Hematopoietic multipotent progenitor cell (in vitro differentiated cells): ENCODE measurements at places on chromosomes 5 and 9.
A peak's percentile ranks its signal among the peaks of the same experiment; 100 is the strongest.

DNA sequence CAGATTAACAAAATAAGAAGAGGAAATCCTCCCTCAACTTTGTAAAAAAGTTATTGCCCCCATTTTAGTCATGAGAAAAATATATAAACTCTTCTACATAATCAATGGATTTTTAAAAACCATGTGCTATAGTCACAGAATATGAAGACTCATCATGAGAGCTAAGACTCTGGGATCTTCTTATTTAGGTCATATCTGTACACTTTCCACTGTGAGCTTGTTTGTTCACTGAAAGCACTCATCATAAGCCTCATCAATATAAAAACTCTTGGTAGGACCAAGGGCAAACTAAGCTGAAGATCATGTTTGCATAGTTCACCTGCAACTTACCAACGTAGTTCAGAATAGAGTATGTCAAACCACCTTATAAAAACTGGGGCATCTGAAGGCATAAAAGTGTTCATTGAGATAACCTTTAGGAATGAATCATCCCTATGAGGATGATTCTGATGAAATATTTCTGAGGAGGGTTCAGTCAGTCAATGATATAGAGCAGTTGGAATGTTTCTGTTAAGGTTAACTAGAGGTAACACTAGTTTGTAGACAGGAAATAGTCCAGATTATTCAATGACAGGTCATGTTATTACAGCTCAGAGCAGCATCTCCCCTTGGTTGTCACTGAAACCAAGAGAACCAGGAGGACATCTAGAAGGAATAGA lies 289.9 kb upstream of the SMC2 start:
- DNase-seq: no peak

GRCh38 chr9:116449949-116450348 lies 237.2 kb upstream of the TRIM32 start:
- no peak for DNase-seq

DNA sequence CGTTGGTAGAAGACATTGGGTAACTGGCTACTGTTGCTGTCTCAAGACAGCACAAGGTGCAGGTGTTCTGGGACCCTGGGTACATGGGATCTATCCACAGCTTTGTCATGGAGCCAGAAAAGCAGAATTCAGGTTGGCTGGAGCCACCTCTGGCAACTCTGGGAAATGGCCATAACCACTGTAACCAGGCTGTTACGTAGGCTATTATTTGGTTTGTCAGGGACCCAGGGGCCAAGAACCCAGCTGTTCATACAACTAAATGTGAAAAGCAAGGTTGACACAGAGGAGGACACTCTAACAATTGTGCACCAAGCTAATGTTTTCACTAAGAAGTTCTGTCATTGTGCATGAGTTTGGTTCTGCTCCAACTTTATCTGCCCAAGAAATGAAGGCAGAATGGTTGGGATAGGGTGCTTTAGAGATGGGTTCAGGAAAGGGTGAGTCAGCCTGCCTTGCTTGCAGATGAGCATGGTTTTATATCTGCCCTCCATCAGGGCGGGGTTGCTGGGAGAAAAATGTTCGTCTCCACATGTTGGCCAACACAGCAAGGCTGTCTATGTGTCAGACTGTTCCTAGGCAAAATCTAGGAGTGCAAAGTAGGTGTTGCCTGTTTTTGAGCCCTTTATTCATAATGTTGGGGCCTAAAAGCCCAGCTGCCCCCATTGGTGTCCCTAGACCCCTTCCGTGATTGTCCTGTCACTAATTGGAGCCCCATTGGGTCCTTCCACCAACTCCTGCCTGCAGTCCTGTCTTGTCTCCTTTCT lies 131.3 kb upstream of the DAP start:
- DNase-seq: no peak

DNA sequence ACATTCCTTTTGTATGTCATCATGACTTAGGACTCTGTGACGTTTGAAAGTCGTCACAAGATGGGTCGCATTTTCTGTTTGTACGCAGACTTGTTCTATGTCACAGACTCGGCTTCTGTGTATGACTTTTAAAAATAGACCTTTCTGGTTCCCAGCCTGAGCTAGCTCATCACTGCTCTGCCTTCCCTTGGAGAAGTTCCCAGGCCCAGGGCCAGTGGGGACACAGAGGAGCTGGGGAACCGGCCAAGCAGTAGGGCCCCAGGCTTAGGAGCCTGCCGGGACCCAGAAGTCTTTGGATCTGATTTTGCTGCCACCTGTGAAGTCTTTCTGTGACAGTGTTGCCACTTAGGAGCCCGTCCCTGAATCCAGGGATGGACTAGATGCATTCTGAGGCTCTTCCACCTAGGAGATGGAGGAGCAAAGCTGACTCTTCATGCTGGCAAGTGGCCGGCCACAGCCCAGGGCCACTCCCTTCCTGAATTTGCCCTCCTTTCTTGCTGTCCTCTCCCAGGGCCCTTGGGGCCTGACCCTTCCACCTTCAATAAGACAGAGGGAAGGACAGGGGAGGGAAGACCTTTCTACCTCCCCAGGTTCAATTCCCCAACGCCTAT lies 18.1 kb upstream of the UBE2QL1 start:
- DNase-seq: no peak

DNA sequence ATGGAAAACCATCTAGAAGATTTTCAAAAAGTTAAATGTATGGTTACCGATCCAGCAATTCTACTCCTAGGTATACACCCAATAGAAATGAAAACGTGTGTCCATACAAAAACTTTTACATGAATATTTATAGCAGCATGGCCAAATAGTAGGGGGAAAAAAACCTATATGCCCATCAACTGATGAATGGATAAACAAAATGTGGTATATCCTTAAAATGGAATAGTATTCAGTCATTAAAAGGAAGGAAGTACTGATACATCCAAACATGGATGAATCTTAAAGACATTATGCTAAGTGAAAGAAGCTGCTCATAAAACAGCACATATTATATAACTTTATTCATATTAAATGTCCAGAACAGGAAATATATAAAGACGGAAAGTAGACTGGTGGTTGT lies 93.2 kb upstream of the SPOCK1 start:
- DNase-seq: no peak

- DNase-seq: no peak
These were observed 52.1 kb downstream of the EPB41L4A start for GRCh38 chr5:112366987-112367386.

DNA sequence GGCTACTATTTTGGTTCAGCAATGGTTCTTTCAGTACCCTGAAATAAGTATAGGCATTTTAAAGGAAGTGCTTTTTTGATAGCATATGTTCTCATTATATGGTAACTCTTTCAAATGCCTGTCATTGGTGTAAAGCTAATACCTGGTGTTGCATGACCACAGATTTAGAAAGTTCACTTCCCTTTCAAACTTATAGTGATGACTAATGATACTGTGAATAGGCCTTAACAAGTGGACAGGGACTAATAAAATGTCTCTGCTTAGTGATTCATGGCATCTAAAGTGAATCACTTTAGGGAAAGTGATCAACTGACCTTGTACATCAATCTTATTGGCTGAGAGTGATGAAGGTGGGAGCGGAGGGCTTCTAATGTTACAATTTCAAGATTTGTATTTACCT lies 21.6 kb downstream of the MRPL22 start:
- no peak for DNase-seq

DNA sequence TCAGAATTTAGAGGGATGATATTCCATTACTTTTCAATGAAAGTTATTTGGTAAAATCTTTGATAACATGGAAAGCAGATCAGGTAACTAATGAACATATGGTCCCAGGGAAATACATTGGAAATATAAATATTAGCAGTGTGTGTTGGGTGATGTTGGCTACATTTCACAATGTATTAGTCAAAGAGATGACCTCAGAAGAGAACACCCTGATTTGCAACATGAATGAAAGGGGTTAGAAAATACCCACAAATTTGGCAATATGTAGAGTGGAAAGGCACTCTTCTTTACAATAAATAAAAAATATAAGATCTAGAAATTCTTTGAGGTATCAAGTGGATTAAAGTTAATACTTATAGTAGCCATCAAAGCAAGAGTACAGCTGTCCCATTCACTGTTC lies 606.7 kb downstream of the PSAT1 start:
- no peak for DNase-seq

DNA sequence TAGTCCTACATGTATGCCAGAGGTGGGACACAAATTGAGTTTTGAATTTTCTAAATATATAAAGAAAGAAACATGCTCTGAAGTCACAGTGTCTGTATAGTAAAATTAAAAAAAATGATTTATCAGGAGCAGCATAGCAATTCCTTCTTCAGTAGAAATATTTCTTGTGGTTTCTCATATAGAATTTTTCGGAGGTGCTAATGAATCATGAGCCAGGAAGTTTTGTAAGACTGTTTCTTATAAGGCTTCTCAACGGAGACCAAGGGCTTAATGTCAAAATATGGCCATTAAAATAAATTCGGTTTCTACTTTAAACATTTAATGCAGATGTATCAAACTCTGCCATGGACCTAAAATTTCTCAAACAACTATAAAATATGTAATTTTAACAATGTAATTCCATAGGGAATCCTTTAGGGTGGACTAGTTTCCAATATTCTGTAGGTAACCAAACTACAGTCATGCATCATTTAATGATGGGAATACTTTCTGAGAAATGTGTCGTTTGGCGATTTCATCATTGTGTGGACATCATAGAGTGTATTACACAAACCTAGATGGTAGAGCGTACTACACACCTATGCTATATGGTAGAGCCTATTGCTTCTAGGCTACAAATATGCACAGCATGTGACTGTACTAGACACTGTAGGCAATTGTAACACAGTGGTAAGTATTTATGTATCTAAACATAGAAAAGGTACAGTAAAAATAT lies 66.3 kb downstream of the ANKRD55 start:
- no peak for DNase-seq

GRCh38 chr9:36140086-36141084 lies 3.9 kb downstream of the GLIPR2 start:
- DNase-seq: no peak

DNA sequence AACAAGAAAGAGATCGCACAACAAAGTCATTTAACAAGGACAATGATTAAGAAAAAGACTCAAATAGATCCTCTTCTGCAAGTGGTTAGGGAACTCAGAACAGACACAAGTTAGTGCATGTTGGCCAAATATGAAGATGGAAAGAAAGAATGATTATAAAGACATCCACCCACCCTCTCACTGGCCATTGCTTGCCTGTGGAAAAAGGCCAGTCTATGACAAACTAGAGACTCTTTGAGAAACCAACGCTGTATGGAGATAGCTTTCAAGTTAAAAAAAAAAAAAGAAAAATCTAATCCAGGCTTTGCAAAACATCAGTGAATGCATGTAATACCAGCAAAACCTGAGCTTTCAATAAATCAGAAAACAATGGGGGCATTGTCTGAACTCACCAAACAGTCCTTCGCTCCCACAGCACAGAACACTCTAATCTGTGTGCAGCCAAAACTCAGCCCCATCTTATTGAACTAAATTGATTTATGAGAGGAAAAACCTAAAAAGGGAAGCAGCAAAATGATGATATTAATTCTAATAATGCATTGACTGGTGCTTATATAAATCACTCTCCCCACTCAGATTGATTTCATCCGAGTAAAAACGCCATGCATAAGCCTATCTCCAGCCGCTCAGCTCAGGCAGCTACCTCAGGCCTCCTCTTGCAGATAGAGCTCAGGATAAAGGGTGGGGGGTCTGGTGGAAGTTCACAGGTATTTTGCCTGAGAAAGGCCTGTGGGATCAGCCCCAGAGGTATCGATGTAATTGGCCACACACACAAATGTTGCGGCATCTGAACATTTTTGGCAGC lies 547.1 kb downstream of the CCDC171 start:
- DNase-seq: no peak

GRCh38 chr5:63154476-63155309 lies 576.1 kb downstream of the LRRC70 start:
- DNase-seq: no peak

DNA sequence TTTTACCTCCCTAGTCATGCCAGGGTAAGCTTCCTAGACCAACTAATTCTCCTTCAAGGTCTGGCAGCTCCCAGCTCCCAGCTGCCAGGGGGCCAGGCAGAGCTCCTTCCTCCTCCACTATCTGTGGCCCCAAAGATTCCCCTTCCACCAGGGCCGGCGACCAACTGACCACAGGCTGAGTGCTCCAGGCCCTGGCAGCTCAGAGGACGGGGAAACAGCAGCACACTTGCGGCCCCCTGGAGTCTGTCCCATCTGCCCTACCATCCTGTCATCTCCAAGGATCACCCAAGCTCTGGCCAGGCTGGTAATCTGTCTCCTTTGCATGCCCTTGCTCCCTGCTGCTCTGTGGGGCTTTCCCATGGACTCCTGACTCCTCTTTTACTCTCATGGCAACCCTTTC lies 31.2 kb upstream of the BASP1 start:
- DNase-seq: no peak

DNA sequence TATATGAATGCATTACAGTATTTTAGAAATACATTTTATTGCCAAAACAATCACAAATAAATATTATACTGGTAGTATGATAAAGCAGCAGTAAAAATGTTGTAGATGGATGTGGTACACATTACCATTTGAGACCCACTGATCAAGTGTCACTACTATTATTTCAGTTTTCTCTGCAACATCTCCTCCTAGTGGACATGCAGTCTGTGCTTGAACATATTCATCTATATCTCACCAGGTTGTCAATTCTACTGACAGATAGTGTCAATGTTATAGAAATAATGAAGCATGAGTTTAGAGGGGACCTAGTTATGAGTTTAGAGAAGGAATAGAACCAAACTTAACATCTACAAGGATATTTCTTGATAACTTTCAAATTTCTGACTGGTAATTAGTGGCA lies 39.2 kb upstream of the ELOVL7 start:
- peak; percentile 55 for DNase-seq

- no peak for DNase-seq
These were observed 379.3 kb downstream of the KDM4C start for GRCh38 chr9:7137040-7137439.

GRCh38 chr9:117596678-117597077 lies 107.5 kb upstream of the TLR4 start:
- no peak for DNase-seq

- no peak for DNase-seq
These were observed 65.1 kb upstream of the SLC28A3 start for GRCh38 chr9:84405667-84406066.

DNA sequence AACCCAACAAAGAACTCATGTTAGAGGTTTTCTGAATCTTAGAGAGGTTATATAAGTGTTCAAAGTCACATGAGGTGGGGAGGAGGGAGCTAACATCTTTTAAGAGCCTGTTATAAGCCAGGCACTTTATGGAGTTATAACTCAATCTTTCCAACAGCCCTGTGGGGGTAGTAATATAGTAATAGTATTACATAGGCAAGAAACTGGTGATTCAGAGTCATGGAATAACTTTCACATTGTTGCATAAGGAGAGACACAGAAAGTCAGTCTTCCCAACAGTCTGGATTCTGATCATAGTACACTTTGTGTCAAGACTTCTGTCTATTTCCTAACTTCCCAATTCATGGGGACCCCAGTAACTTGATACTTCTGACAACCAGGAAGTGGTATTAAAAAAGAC lies 89.2 kb downstream of the ACER2 start:
- no peak for DNase-seq
